Stimulated activated CD4-positive, alpha-beta T cell treated with anti-CD3 and anti-CD28 coated beads, Interleukin-4, amount 100 ng/mL, for 1 hour (primary cell): ENCODE measurements at places on chromosomes 3 and 15.

DNA sequence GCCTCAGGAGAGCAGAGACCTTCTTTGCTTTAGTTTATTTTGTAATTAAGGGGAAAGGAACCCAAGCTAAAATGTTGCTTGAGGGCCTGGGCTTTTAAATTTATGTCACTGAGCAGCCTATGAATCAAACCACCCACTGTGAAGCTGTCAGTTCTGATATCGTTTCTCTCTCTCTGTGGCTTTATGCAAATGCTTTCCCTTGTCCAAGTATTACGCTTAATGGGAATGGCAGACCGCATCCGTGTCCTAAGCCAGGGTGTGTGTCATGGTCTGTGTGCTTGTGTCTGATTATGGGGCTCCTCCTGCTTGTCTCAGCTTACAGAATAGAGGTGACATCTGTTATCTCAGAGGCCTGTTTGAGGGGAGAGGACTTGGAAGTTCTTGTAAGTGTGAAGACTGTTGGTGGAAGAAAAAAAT lies 82.4 kb downstream of the EBLN2 start:
- DNase-seq: no peak

DNA sequence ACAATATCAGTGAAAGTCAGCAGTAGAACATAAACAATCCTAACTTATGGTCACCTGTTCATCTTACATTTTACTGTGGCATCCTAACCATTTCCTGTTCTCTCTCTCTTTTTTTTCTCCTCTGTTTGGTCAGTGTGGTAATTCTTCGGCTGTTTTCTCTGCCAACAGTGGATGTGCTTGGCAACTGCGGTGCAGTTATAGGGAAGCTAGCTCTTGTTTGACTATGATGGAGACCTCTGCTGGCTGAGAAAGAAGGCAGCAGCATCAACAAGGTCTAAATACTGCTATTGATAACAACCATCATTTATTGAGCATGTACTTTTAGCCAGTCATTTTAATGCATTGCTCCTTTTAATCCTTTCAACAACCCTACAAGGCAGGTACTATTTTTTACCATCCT lies 723 bp upstream of the DRD3 start:
- DNase-seq: no peak

GRCh38 chr3:66473692-66474091 lies 27.1 kb downstream of the LRIG1 start:
- DNase-seq: no peak

DNA sequence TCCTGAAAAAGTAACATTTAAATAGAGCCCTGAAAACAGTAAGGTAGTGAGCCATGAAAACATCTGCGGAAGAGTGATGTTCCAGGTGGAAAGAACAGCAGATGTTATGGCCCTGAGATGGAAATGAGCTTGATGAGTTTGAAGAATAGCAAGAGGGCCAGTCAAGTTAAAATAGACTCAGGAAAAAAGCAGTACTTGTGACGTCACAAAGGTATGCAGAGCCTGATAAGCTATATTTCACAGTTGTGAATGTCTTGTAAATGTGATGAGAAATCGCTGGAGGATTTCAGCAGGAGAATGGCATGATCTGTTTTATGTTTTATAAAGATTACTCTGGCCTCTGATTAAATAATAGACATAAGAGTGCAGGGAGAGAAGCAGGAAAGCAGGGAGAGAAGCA lies 18.6 kb upstream of the SECISBP2L start:
- DNase-seq: no peak

DNA sequence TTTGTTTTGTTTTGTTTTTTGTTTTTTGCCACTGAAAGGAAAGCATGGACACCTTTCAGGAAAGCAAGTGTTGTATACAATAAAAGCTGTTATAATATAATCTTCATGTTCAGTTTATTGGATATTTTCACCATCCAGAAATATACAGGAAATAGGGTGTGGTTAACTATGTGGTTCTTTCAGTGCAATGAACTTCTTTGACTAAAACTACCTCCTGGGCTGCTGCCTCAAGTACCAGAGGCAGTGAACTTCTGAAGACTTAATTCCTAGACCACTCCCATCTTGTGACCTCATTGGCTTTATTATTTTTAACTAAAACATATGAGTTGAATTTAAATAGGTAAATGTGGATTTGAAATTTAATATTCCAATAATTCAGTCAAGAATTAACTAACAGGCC lies 27.1 kb upstream of the TBL1XR1 start:
- no peak for DNase-seq

DNA sequence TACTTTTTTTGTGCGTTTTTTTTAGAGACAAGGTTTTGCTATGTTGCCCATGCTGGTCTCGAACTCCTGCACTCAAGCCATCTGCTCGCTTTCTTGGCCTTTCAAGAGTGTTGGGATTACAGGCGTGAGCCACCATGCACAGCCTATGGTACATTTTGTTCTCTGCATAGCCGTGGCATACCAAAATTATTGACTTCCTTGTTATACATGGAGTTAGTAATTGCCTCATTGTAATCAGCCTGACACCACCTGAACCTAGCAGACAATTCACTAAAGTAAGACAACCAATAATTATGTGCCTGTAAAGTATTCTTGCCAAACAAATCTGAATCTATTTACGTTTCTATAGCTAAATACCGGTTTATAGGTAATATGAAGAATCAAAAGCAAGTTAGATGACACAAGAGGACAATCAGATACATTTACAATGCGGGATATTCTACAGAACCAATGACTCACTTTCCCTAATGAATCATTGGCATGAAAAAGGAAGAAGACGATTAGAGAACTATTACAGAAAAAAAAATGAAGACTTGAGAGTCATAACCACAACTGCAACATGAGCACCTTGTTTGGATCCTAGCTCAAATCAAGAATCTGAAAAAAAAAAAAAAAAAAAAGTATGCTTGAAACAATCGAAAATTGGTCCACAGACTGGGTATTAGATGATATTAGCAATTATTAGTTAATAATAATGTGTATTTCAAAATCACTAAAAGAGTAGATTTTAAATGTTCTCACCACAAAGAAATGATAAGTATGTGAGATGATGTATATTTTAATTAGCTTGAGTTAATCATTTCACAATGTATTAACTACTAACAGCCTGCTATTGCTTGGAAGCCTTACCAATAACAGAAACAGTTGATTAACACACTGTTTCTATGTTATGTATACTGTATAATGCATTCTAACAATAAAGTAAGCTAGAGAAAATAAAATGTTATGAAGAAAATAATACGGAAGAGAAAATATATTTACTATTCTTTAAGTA lies 7.1 kb downstream of the GUCA1C start:
- no peak for DNase-seq

- DNase-seq: no peak
Measured at GRCh38 chr3:178603735-178604134, 67.5 kb downstream of the KCNMB2 start.

DNA sequence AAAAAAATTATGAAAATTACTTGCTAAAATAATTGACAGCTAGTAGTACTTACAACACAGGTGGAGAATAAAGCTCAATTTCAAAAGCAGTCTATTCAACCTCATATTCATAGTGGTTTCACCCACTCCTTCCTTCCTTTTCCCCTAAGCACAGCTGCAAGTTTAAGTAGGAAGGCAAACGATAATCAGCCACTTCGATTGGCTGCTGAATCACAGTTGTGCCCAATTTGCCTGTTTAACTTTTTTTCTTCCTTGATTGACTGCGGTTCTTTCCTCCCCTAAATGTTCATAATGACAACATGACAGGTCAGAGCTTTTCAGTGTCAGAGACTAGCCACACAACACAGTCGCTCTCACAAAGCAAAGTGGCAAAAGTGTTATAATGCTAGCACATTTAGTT lies 468.0 kb upstream of the GBE1 start:
- DNase-seq: no peak

GRCh38 chr3:159159546-159159945 lies 357.7 kb downstream of the MFSD1 start:
- DNase-seq: no peak

GRCh38 chr3:49602877-49603411 lies 48.7 kb downstream of the BSN start:
- peak; percentile 51 for DNase-seq

DNA sequence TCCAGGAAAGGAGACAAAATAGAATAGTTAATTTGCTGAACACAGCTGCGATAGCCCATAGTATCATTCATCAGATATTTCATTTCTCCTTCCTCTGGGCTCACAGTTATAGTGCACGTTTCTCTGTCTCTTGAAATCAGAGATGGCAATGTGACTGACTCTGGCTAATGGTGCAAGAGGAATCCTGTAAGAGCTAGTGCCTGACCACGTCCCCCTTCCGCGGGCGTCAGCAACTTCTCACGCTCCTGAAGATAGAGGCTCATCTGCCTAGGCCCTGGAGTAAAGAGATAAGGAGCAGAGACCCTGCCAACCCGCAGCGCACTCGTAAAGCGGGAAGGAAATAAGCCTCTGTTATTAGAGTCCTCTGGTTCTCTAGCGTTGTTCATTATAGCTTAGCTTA lies 391.8 kb downstream of the VPS13C start:
- no peak for DNase-seq

DNA sequence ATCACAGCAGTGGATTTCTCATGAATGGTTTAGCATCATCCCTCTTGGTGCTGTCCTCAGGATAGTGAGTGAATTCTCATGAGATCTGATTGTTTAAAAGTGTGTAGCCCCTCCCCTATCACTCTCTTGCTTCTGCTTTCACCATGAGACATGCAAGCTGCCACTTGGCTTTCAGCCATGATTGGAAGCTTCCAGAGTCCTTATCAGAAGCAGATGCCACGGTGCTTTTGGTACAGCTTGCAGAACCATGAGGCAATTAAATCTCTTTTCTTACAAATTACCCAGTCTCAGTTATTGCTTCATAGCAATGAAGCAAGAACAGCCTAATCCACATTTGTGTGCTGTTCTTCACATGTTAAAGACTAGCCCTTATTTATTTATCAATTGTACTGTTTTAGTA lies 495.2 kb upstream of the EPHA6 start:
- DNase-seq: no peak

DNA sequence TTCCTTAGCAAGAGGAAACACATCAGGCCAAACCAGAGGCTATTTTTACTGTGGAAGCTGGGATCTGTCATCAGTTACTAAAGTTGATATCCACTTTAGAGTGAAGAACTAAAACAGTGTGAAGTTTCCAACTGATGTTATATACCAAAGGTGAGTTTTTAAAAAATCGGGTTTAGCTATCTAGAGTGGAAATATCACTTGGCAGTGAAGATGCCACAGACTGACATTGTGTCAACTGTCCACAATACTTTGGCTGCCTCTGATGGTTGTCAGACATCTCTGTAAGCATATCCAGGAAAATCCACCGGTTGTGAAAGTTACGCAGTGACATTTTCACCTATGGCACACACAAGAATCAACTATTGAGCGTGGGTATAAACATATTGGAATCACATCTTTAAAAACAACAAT lies 9.2 kb downstream of the ZIC1 start:
- DNase-seq: no peak

- DNase-seq: no peak
Measured at GRCh38 chr3:4065554-4065953, 237.6 kb upstream of the SETMAR start.

DNA sequence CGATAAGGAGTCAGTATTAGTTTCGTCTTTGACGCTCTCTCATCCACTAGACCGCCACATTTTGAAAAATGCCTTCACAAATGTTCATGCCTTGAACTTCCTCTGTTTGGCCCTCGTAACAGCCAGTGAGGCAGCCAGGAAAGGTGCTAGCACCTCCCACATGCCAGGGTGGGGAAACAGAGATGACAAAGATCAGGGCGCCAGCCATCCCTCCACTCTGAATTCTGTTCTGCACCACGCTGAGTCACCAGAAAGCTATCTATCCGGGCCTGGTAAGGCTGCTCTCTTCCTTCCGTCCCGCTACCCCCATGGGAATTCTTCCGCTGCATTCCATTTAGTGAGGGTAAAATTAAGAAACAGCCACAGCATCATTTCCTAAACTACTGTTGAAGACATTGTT lies 31.3 kb upstream of the BCL2L10 start:
- no peak for DNase-seq

DNA sequence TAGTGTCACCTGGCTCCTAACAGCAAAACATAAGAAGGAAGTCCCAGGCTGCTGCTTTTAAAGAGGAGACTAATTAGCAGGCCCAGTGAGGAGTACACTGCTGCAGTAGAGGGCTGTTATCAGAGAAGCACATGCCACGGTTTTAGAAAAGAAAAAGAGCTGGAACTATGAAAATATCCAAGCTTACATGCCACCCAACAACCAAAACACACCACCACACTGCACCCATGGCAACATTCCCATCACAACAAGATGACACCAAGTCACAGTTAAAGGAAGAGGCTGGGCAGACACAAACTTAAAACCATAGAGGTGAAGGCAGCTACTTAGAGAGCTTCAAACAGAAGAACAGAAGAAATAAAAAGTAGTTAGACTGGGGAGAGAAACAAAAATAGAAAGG lies 37.0 kb downstream of the NPTN start:
- DNase-seq: no peak

DNA sequence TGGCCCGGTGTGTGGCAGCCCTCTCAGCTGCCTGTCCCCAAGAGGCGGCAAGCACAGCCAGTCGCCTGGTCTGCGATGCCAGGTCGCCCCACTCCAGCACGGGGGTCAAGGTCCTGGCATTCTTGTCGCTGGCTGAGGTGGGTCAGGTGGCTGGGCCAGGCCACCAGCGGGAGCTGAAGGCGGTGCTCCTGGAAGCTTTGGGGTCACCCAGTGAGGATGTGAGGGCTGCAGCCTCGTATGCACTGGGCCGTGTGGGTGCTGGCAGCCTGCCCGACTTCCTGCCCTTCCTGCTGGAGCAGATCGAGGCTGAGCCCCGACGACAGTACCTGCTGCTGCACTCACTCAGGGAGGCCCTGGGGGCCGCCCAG lies 20.8 kb downstream of the CAND2 start:
- DNase-seq: no peak

DNA sequence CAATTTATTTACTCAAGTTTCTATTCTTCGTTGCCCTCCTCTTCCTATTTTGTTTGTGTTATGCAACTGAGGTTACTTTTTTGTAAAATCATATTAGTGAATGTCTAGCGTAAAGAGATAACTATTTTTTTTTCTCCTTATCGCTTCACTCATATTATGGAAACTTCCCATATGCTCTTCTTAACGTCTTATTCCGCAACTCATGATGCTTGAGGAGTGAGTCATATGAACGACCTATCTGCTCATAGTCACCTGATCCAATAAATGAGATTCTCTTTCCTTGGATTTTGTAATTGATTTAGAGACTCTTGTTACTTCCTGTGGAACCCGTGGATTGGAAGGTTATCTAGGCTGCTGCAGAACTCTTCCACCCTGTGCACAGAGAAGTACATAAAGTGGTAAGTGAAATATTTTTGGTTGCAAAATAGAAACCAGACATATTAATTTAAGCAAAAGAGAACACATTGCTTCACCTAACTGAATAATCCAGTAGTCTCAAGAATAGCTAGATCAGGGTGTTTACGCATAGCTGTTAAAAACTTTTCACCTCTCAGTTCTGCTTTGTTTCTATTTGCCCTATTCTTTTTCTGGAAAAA lies 719.3 kb upstream of the SGO1 start:
- DNase-seq: no peak

DNA sequence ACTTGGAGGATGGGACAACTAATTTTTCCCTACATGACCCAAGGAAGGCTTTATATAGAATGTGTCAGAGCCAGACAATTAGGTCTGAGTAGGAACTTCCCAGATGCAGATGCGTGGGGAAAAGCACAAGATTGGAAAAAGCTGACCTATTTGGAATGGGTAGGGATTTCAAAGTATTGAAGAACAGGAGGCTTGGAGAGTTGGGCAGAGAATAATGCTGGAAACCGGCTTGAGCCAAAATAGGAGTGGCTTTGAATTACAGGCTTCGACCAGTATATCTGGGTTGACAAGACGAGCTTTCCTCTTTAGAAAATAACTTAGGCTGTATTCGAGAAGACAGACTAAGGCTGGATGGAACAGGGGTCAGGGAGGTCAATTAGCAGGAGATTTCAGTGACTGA lies 181.1 kb downstream of the GBE1 start:
- no peak for DNase-seq

- DNase-seq: no peak
Measured at GRCh38 chr3:182484682-182485081, 308.6 kb upstream of the ATP11B start.
